ENCODE measurements at places on chromosomes 2 and 18. TPM values are rescaled to one million over a fixed set of nuclear protein-coding genes. Genes with fewer than 3 reads are reported as not detected.

DNA sequence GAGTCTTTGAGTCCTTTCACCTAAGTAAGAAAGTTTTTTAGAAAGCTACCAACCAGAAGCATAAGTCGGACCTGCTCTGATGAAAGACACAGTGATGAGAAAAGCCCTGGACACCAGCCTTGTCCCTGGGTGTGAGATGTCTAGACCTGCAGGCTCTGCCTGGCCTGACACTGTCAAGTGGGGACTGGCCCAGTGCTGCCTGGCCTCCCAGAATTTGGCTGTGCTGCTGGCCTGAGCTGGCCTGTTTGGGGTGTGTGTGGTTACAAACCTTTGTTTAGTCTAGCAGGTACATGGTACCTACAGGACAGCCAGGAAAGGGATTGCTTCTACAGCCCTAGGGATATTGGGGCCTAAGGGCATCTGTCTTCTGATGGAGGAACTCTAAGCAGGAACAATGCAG lies 48.3 kb downstream of the ASB1 start:
- no peaks in the 10 kb centered on the region for H3K27me3 ChIP-seq
- DNase-seq = no peak
- 0 out of 2 replicates have a peak, but pooled peaks cover 2% of the 10 kb centered on the region for H3K4me1 ChIP-seq
- H3K36me3 ChIP-seq = peaks cover 2% of the 10 kb centered on the region

Gene PSMA8
- not detected for total RNA-seq

DNA sequence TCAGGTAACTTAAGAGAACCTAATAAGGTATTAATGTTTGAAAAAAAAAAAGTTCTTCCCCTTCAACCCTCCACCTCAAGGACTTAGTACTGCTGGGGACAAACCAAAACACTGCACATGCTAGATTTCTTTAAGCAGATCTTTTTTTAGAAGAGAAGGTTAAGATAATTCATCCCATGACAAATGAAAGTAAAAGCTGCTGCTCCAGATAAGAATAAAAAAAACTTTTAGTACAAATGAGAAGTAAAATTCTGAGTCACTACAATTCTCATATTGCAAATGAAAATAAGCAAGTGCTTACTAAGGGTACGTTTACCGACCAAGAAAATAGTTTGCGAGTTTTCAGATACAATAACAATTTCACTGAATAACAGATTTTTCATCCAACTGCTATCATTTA lies 8.9 kb downstream of the STAM2 start:
- H3K27ac ChIP-seq = no peak overlapping the region
- H3K4me3 ChIP-seq = no peak overlapping the region
- no peaks in the 10 kb centered on the region for H3K4me1 ChIP-seq
- no peak for DNase-seq

GRCh38 chr18:27967913-27968824 lies 208.8 kb downstream of the CDH2 start:
- no peak overlapping the region for H3K4me3 ChIP-seq
- H3K4me1 ChIP-seq = no peaks in the 10 kb centered on the region
- no peak overlapping the region for H3K27ac ChIP-seq
- DNase-seq = no peak
- H3K27me3 ChIP-seq = no peaks in the 10 kb centered on the region

DNA sequence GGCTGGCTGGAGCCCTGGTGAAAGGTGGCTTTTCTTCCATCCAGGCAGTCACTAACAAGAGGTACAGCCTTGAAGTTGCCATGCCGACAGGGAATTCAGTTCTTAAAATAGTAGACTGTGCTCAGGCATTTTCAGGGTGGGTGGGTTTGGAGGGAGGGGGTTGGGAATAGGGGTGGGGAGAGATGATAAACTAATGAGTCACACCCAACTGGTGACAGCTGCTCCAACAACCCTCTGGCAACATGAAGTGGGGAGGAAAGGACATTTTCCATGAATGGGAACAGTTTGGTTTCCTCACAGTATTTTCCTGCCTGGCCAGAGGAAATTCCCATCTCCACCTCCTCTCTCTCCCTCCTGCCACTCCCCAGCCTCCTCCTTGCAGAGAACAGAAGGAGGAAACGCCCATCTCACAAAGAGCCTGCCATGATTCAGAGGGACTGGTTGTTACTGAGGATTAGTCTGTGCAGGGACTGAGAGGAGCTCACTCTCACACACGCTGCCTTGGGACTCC lies 113.0 kb upstream of the SLC1A4 start:
- no peaks in the 10 kb centered on the region for H3K36me3 ChIP-seq
- no peak overlapping the region for H3K27ac ChIP-seq
- H3K4me1 ChIP-seq = peaks cover 8% of the 10 kb centered on the region

DNA sequence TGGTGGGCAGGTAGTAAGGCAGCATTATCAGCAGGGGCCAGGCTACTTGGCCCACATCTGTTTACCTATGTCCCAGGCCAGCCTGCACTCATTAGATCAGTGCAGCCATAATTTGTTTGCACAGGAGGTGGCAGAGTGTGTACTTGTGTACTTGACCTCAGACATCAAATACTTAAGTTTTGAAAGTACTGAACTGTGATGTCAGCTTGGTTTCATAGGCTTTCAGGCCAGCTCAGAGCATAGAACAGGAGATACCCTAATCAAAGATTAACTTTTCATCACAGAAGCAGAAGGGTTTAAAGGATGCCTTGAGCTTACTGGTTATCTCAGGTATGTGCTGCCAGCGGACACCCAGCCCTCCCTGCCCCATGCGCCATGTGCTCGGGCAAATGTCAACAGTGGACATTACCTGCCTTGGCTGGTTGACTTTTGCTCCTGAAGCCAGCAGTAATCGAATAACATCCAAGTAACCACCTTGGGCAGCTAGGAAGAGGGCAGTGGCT lies 33.2 kb downstream of the ANKRD29 start:
- no peak overlapping the region for H3K27ac ChIP-seq
- H3K36me3 ChIP-seq = no peaks in the 10 kb centered on the region
- H3K4me1 ChIP-seq = no peaks in the 10 kb centered on the region
- no peak overlapping the region for H3K4me3 ChIP-seq

DNA sequence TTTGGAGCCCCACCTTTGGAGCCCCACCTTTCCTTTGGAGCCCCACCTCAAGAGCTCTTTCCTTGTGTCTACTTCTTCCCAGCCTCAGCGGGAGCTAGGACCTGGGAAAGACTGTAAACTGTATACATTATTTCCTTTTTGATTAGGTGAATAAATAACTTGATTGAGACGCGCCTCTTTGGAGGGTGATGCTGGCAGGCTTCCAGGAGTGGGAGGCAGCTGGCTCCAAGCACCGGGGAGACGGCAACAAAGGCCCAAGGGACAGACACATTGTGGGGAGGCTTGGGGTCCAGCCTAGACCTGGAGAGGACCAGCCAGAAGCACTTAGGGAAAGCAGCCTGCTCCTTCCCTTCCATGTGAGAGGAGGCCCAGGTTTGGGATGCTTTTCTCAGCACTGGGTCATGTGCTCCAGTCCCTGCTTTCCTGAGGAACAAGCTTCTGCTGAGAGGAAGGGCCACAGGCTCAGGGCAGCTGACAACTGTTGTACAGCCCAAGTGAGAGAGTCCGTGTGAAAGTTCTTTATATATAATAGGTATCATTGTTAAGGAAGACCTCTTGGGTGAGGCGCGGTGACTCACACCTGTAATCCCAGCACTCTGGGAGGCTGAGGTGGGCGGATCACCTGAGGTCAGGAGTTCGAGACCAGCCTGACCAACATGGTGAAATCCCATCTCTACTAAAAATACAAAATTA lies 297.2 kb upstream of the SLC14A2 start:
- no peaks in the 10 kb centered on the region for H3K27me3 ChIP-seq
- H3K27ac ChIP-seq = no peak overlapping the region
- no peaks in the 10 kb centered on the region for H3K36me3 ChIP-seq
- no peak for DNase-seq
- no peak overlapping the region for H3K4me3 ChIP-seq
- H3K4me1 ChIP-seq = no peaks in the 10 kb centered on the region

DNA sequence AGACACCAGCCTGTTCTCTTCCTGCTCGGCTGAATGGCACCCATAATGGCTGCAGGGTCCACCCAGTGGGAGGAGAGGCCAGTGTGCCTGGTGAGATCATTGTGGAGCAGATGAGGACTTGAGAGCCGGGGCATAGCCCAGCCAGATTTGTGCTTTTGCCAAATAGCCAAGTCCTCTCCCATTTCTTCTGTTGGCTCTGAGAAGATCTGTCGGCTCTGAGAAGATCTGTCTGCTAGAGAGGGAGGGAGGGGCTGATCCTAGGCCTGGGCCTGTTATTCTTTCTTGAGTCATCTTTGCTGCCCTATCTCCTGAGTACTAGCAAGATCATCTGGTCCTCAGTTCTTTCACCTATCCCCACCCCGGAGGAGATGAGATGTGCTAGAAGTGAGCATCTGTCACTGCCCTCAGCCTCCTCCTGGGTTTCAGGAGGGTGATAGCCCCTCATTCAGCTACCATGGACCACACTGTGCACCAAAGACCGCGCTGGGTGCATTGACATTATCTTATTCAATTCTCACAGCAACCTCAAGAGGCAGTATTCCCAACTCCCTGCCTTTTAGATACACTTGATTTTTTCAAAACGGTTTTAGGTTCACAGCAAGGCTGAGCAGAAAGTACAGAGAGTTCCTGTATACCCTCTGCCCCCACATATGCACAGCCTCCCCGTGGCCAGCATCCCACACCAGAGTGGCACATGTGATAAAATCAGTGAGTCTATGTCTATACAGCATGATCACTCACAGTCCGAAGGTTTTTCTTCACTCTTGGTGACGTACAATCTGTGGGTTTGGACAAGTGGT lies 98.6 kb downstream of the CAPN13 start:
- DNase-seq = peak; percentile 21
- peaks cover 14% of the 10 kb centered on the region for H3K36me3 ChIP-seq
- H3K4me3 ChIP-seq = no peak overlapping the region
- no peaks in the 10 kb centered on the region for H3K27me3 ChIP-seq
- H3K4me1 ChIP-seq = no peaks in the 10 kb centered on the region

Gene TEKT4
- not detected for total RNA-seq

- peaks cover 5% of the 10 kb centered on the region for H3K36me3 ChIP-seq
- H3K4me3 ChIP-seq = peak overlapping the region; percentile 99
Observed at GRCh38 chr2:202032846-202033316, 774 bp upstream of the FZD7 start.

- H3K27ac ChIP-seq = no peak overlapping the region
- H3K36me3 ChIP-seq = no peaks in the 10 kb centered on the region
- H3K4me1 ChIP-seq = no peaks in the 10 kb centered on the region
- H3K4me3 ChIP-seq = no peak overlapping the region
Observed at GRCh38 chr2:216596236-216596979, 36.8 kb upstream of the IGFBP2 start.

DNA sequence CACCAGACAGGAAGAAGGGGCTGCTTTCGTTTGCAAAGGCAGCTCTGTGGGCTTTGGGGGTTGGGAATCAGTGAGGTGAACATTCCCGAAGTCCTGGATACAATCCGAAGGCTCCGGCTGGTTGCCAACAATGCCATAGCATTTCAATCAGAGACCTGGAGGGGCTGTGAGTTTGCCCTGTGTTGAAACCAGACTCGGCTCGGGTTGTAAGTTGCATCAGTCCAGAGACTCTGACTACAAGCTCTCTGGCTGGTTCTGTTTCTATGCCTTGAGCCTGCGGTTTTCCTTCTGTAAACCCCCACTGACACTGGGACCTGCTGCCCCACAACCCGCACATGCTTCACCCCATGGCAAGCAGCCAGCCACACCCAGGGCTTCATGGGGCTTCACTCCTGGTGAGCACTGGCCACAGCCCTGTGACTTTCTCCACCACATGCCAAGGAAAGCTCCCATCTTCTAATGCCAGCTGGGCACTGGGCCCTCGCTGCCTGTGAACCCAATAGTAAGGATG lies 85.7 kb upstream of the ODC1 start:
- H3K4me3 ChIP-seq = no peak overlapping the region
- DNase-seq = no peak
- no peaks in the 10 kb centered on the region for H3K36me3 ChIP-seq
- H3K27me3 ChIP-seq = no peaks in the 10 kb centered on the region
- H3K4me1 ChIP-seq = no peaks in the 10 kb centered on the region

Gene NEU2
- total RNA-seq = not detected

DNA sequence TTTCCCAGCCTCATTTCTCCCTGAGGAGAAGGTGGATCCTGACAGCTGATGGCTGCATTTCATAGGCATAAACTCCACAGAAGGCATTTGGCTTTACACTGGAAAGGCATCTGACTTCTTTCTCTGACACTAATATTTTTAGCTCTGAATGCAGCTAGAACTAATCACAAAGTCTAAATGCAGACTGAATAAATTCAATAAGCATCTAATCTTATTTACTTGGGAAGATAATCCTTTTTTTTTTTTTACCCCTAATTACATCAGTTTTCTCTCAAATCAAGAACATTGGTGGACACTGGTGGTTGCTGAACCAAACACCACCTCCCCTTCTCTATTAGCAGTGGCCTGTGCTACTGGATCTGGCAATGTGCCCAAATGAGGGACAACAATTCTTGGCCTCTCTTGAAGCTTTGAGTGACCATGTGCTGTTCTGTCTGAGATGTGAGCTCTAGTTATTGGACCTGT lies 50.9 kb upstream of the CD226 start:
- H3K27me3 ChIP-seq = peaks cover 3% of the 10 kb centered on the region
- no peak overlapping the region for H3K4me3 ChIP-seq
- peaks cover 5% of the 10 kb centered on the region for H3K4me1 ChIP-seq
- DNase-seq = no peak
- no peaks in the 10 kb centered on the region for H3K36me3 ChIP-seq

GRCh38 chr2:233075966-233076339 lies 15.8 kb downstream of the INPP5D start:
- H3K27ac ChIP-seq = no peak overlapping the region
- H3K4me1 ChIP-seq = peaks cover 4% of the 10 kb centered on the region
- no peaks in the 10 kb centered on the region for H3K36me3 ChIP-seq

Gene ORC4
- total RNA-seq = 66.0 TPM

GRCh38 chr2:163182764-163183354 lies 344.3 kb upstream of the KCNH7 start:
- no peak for DNase-seq
- H3K36me3 ChIP-seq = no peaks in the 10 kb centered on the region
- no peaks in the 10 kb centered on the region for H3K4me1 ChIP-seq
- no peak overlapping the region for H3K27ac ChIP-seq

DNA sequence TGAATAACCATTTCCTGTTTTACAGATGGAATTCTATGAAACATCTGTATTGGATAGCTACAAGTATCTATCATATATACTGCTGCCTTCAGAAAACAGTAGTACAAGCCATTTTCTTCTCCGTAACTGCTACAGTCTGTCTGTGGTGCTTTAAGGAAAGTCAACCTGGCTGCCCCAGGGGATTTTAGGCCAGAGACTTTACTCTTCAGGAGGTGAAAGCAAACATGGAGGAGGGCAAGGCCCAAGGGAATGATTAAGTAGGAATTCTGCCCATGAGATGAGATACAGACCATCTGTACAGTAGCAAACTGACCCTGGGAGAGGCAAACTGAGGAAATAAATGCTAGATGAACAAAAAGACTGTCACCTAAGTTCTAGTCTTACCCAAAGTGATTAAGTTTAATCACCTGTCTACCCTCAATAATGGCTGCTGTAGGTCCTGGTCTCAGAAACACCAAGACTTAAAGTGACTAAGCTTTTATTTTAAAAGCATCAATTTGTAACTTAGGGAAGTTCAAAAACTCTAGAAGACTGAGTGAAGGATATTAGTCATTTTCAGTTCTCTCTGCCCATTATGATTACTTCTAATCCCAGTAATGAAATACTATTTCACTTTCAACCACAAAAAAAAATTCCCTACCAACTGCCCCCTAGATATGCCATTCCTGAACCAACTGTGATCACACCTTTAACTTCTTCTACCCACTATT lies 14.8 kb downstream of the MBD2 start:
- H3K27ac ChIP-seq = no peak overlapping the region
- DNase-seq = no peak
- no peaks in the 10 kb centered on the region for H3K27me3 ChIP-seq
- H3K36me3 ChIP-seq = peaks cover 7% of the 10 kb centered on the region
- no peak overlapping the region for H3K4me3 ChIP-seq
- peaks cover 3% of the 10 kb centered on the region for H3K4me1 ChIP-seq

GRCh38 chr2:21559351-21559750 lies 435.6 kb downstream of the TDRD15 start:
- H3K27ac ChIP-seq = no peak overlapping the region
- DNase-seq = no peak
- no peaks in the 10 kb centered on the region for H3K4me1 ChIP-seq
- H3K36me3 ChIP-seq = no peaks in the 10 kb centered on the region
- H3K27me3 ChIP-seq = no peaks in the 10 kb centered on the region
